AG04450 (cell line): ENCODE measurements at places on chromosomes 11 and 22.
A peak's percentile ranks its signal among the peaks of the same experiment; 100 is the strongest.

DNA sequence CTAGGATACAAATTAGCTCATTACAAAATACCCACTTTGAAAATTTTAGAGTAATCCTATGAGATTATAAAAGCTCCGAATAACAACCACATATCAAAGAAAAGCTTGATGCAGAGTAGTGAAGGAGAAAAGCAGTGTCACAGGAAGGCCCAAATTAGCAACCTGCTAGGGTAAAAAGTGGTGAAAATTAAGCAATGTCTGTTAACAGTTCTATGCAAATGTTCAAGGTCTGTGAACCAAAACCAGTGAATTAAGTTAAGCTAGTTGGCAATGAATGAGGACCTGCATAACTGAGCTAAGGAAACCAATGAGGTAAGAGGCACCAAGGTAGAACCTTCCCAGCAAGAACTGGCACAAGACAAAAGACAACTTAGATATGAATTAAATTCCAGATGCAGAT, 29.6 kb downstream of the PRDM10 start:
- DNase-seq = no peak

GRCh38 chr22:38911434-38911833, 39.4 kb upstream of the CBX6 start:
- no peak for DNase-seq

GRCh38 chr11:6889835-6890234, 2.5 kb downstream of the OR2D2 start:
- DNase-seq = no peak

DNA sequence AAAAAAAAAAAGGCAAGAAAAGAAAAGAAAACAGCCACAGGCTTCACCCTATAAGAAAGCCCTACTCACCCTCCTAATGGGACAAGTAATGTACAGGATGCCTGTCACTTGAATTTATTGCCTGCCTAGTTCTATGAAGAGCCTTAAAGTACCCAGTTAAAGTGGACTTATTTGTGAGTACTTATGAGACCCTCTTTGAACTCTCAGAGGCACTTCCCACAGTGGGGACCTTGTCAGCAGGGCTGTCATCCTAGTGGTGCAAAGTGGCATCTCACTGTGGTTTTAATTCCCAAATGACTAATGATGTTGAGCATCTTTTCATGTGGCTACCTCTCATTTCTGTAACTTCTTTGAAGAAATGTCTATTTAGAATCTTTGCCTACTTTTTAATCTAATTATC, 41.8 kb upstream of the BARX2 start:
- DNase-seq = no peak

DNA sequence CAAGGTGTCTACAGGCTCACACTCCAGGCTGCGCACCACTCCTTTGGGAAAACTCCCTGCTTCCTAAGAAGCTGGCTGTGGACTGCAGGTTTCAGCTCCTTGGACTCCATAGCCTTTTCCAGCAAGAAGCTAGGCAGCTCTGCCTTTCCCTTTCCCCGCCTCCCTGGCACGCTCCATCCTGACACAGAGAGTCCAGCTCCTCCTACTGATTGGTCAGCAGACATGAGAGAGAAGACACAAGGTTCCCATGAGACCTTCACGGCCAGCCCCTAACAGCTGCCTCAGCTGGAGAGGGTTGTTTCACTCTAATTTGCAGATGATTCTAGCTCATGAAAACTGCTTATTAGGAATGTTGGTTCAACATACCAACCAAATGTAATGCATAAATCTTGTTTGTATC, 27.6 kb downstream of the TENM4 start:
- DNase-seq = peak; percentile 81

DNA sequence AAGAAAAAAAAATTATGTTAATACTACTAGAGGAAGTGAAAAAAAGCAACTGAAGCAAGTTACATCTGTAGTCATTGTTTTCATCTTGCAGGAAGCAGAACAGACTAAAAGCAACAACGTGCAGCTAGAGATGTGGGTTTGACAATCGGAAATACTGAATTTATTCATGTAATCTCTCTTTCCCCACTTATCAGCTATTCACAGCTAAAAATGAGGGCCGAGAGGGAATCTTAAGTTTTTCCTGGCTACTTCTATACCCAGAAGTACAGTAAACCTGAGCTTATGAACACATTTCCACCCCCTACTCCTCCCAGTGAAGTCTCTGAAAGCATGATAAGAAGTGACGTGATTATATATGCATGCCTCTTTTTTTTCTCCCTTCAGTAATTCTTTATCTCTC, 116.5 kb downstream of the SPON1 start:
- DNase-seq = no peak

GRCh38 chr11:43145653-43146052, 166.1 kb upstream of the API5 start:
- DNase-seq = no peak

- DNase-seq = no peak
Measured at GRCh38 chr11:71484248-71485062, 31.5 kb downstream of the NADSYN1 start.

GRCh38 chr11:125662689-125663088, 18.0 kb downstream of the ACRV1 start:
- no peak for DNase-seq

- DNase-seq = no peak
Measured at GRCh38 chr22:37128555-37129281, 19.2 kb upstream of the TMPRSS6 start.

- DNase-seq = no peak
Measured at GRCh38 chr11:95760941-95761340, 28.6 kb downstream of the FAM76B start.

- DNase-seq = no peak
Measured at GRCh38 chr22:30652852-30653251, 14.8 kb downstream of the DUSP18 start.
